Common myeloid progenitor, CD34-positive (primary cell): ENCODE measurements at places on chromosomes 1 and 21.

GRCh38 chr1:94912263-94913184 is 14.4 kb downstream of the CNN3 start:
- H3K27me3 ChIP-seq = no peaks in the 10 kb centered on the region
- peaks cover 2% of the 10 kb centered on the region for H3K36me3 ChIP-seq
- H3K4me1 ChIP-seq = no peaks in the 10 kb centered on the region

DNA sequence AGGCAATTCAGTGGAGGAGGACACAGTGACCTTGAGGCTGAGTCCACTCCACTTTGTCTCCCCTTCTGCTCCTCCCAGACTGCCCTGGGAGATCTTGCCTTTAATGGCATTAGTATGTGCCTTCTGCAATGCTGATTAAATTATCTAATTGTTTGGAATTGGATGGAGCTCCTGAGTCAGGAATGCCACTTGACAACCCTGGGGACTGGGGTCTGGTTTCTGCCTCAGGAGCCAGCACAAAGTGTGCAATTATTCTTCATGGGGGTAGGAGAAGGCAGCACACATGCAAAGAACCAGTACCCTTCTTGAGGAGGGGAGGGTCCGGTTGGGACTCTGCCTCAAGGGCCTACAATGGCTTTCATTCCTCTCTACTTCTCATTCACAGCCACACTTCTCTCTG is 11.9 kb upstream of the PLXNA2 start:
- H3K4me3 ChIP-seq = no peak overlapping the region
- no peaks in the 10 kb centered on the region for H3K27me3 ChIP-seq
- no peaks in the 10 kb centered on the region for H3K4me1 ChIP-seq
- no peak for DNase-seq
- no peak overlapping the region for H3K27ac ChIP-seq

DNA sequence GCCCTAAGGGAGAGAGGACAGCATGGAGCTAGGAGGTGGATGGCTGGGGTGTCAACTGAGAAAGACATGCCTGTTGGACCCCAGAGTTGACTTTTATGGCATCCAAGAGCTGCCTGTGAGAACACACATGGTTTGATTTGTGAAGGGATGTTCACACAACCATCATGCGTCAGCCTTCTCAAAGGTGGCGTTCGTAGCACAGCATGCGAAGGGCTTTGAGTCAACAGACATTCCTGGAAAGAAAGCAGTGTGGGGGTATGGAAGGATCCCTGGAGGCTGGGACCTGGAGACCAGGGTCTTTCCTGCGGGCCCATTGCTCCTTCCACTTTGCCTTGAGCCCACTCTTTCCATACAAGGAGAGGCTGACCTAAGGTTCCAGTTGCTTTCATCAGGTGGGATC is 6.4 kb upstream of the WNT3A start:
- peaks cover 9% of the 10 kb centered on the region for H3K4me1 ChIP-seq
- no peak overlapping the region for H3K27ac ChIP-seq
- DNase-seq = no peak

- no peaks in the 10 kb centered on the region for H3K27me3 ChIP-seq
- no peak for DNase-seq
- no peak overlapping the region for H3K4me3 ChIP-seq
- H3K36me3 ChIP-seq = peaks cover 29% of the 10 kb centered on the region
- no peaks in the 10 kb centered on the region for H3K4me1 ChIP-seq
- no peak overlapping the region for H3K27ac ChIP-seq
Observed at GRCh38 chr1:119956306-119956705, 60.0 kb upstream of the ADAM30 start.

- no peaks in the 10 kb centered on the region for H3K36me3 ChIP-seq
- H3K4me1 ChIP-seq = no peaks in the 10 kb centered on the region
- no peak for DNase-seq
Observed at GRCh38 chr1:105137543-105138457, 1388.1 kb downstream of the AMY1C start.

GRCh38 chr21:25381936-25382452 is 225.3 kb downstream of the MRPL39 start:
- no peaks in the 10 kb centered on the region for H3K4me1 ChIP-seq
- H3K36me3 ChIP-seq = no peaks in the 10 kb centered on the region
- no peak for DNase-seq
- no peak overlapping the region for H3K27ac ChIP-seq

- no peak overlapping the region for H3K4me3 ChIP-seq
- no peaks in the 10 kb centered on the region for H3K27me3 ChIP-seq
- no peak for DNase-seq
- no peaks in the 10 kb centered on the region for H3K36me3 ChIP-seq
Observed at GRCh38 chr1:116994411-116994810, 7.1 kb upstream of the CD101 start.
